Stimulated activated naive CD4-positive, alpha-beta T cell (primary cell): ENCODE measurements at places on chromosomes 7 and 10.

GRCh38 chr7:125547505-125547904, 617.9 kb upstream of the POT1 start:
- no peak for DNase-seq

GRCh38 chr10:129761981-129762956, 201.8 kb downstream of the EBF3 start:
- no peak for DNase-seq

DNA sequence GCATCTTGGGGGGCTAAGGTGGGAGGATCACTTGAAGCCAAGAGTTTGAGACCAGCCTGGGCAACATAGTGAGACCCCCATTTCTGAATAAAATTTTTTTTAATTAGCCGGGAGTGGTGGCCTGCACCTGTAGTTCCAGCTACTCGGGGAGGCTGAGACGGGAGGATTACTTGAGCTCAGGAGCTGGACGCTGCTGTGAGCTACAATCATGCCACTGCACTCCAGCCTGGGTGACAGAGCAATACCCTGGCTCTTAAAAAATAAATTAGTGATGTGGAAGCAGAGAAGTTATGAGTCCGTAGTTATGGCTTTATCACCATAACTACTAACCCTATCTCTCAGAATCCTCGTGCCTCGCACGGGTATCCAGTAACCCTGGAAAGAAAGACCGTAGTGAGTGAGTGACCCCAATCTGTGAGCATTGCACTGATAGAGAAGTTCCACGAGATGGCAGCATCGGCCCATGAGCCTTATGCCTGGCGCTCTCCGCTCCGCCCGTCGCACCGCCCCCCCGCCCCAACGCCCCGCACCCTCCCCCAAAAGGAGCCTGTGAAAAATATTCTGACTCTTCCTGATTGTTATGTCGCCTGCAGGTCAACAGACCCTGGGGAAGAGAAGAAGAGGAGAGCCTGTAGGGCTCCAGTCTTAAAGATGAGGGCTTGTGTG, 4.9 kb upstream of the SLC29A3 start:
- no peak for DNase-seq

DNA sequence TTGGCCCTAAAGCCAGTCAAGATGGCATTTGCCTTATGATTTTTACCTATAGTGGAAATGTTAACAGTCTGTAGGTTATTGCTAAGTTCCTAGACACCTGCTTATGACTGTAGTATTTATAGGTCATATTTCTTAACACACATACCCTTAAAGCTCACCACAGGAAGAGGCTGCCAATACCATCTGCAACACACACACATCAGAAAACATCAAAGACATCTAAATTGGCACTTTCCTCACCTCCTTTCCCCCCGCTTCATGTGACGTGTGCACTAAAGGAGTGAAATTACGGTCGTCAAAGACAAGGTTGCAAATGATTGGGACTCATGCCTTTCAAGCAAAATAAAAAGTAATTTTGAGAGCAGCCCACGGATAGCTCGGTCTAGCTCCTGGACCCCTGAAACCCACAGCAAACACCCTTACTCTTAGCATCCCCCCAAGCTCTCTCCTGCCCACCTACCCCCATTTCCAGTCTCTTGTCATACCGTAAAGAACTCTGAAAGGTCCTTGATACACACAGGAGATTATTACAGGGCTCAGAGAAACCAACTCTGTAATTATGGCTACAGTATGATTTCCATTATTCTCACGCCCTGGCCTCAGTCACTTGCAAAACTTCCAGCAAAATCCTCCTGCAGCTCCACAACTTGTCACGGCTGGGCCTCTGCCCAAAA, 90.5 kb downstream of the PLXNA4 start:
- DNase-seq, result peak; percentile 83

GRCh38 chr10:4527281-4527970, 298.6 kb upstream of the AKR1E2 start:
- DNase-seq, result no peak

DNA sequence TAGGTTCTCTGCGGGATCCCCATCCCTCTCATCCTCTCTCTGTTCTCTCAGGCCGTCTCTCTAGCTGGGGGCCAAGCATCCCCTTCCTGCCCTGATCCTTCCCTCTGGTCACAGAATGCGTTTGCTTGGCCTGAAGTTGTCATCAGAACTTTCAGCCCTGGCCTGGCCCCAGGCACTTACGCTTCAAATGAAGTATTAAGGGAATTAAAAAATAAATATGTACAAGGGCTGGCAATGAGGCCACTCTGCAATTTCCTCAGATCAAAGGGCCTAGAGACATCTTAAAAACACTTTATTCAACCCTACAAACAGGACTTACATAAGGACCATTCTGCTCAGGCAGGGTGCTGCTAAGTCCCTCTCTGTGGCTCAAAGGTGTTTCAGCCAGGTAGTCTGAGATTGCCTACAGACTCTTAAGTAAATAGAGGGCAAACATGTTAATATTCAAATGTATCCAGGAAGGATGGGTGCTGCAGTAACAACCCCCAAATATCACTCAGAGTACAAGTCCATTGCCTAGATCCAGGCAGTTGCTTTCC, 16.0 kb downstream of the SFTPD start:
- DNase-seq, result no peak

- DNase-seq, result no peak
These were observed 77.9 kb downstream of the HECTD2 start for GRCh38 chr10:91487911-91488582.

DNA sequence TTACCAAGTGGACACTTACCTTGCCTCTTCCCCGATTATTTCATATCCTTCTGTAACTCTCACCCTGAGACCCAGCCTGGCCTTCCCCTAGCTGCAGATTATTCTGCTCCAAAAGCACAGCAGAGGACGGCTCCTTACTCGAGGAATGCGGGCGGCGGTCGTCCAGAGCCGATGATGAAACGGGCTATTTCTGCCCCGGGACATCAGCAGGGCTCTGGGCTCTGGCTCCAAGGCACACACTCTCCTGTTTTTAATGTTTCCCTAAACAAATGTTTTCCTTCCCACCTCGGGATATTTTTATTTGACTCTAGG, 343 bp upstream of the C10orf71 start:
- DNase-seq, result no peak

DNA sequence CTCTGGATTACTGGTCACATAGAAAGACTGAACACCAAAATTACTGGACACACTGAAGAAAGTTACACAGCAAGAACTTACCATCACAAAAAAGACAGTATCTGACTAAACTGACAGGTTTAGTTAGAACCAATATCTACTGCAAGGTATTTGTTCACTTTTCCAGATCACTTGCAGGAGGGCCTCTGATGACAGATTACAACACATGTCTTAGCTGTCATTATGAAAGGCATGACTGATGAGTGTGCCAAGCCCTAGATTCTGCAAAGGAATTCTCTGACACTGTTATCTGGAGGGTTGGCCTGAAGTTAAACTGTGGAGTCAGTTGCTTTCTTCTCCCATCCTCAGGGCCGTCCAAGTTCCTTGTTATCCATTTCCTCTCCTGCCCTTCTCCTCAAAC, 242.7 kb downstream of the KIF20B start:
- DNase-seq, result no peak

DNA sequence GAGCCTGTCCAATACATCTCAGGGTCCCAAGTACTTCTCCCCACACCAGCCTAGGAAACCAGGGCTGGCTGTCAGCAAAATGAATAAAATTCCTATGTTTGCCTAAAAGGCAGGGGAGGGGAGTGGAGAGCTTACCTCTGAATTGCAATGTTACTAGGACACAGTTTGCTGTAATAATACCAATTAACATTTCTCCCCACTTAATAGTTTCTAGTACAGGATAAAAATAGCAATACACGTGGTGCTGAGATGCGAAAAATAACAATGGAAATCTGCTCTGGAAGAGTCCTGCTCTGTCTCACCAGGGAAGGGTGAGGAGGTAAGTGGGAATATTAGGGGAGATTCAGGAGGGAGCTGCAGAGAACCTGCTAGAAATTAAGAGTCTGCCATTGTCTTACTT, 112.3 kb downstream of the PLXNA4 start:
- DNase-seq, result no peak

- no peak for DNase-seq
These were observed 145.0 kb downstream of the C7orf25 start for GRCh38 chr7:42766782-42767423.

DNA sequence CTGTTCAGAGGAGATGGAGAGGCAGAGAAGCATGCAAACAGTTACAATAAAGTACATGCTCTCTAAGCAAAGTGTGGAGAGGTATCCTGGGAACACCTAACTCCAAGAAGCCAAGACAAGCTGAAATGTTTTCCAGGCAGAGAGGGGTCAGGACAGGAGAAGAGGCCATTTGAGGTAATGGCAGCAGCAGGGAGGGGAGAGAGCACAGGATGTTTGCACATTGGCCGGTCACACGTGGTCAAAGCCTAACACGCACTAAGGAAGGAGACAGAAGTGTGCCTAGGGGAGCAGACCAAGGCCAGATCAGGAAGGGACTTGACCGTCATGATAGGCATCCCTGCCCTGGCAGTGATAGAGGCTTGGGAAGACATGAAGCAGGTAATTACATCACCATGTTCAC, 101.5 kb downstream of the CTTNBP2 start:
- DNase-seq, result no peak

DNA sequence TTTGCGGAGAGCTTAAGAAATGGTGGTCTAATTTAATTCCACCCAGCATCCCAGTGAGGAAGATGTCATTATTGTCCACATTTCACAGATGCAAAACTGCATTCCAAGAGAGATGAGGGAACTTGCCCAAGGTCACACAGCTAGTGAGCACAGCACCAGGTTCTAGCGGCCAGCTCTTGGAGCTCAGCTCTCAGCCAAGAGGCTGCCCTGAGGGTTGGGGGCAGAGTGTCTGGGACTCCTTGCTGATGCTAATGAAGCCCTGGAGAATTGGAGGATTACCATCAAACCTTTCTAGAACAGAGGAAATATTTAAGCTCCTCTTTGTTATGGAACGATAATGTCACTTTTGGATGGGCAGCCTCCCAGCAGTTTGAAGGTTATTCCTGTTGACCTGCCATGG, 48.0 kb downstream of the PLPP4 start:
- DNase-seq, result no peak

DNA sequence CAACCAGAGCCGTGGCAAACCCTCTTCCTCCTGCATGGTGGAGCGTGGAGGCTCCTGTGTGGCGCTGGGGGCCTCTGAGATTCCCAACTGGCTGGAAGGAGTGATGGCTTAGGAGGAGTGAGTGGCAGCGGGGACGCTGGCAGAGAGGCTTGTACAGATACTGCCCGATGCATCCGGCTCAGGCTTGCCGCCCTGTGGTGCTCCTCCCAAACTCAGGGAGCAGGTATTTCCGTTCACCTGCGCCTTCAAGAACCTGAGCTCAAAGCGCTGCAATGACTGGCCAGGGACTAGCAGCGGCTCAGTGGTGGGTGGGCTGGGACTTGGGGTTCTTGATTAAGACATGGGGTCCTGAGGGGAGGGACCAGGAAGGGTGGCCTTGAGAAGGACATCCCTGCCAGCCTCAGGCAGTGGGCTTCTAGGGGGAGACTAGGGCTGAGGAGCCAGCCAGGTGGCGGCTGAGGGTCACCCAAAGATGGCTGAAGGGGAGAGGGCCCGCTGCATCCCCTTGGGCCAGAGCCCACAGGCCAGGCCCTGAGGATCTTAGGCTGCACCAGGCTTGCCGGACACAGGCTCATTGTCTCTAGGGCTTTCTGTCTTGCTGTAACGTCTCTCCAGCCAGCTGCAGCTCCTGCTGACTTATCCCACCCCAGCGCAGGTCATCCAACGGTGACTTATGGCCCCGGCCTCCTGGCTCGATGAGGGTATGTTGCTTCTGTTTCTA, 3.2 kb downstream of the ZNF775 start:
- DNase-seq, result no peak

DNA sequence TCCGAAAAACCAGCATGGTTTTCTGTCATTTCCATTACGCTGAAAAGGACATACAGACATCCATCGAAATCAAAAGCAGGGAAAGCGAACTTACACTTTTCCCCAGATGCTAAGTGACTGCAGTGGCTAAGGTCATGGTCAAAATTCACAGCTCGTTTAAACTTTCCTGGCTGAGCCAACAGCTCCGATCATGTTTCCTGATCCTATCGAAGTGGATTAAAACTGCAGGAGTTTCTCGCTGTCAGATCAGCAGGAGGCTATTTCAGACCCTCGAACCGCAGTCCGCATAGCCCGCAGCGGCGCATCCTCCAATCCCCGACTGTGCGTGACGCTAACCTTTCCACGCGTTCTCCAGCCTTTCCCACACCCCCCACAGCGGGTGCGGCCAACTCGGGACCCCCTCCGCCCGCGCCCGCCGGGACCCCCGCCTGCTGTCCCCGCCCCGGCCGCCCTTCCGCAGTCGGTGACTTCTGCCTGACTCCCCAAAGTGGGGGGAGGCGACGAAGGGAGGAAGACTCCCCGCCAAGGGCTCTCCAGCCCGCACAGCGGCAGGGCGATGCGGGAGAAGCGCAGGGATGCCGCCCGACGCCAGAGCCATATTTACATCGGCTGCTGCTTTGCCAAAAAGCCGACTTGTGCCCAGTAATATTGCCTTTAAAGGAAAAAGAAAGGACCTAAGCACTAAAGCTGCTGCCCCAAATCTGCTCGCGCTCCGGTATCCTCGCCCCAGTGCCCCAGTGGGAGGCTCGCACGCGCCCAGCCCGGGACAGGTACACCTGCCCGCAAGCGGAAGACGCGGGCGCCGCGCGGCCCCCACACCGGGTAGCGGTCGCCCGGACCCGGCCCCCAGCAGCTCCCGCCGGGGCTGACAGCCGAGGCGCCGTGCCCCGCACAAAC, 1.2 kb downstream of the PIP4K2A start:
- peak; percentile 31 for DNase-seq

- no peak for DNase-seq
These were observed 141.9 kb upstream of the RHEB start for GRCh38 chr7:151661587-151661986.

- DNase-seq, result no peak
These were observed 821.3 kb downstream of the LRMDA start for GRCh38 chr10:76252733-76253132.

DNA sequence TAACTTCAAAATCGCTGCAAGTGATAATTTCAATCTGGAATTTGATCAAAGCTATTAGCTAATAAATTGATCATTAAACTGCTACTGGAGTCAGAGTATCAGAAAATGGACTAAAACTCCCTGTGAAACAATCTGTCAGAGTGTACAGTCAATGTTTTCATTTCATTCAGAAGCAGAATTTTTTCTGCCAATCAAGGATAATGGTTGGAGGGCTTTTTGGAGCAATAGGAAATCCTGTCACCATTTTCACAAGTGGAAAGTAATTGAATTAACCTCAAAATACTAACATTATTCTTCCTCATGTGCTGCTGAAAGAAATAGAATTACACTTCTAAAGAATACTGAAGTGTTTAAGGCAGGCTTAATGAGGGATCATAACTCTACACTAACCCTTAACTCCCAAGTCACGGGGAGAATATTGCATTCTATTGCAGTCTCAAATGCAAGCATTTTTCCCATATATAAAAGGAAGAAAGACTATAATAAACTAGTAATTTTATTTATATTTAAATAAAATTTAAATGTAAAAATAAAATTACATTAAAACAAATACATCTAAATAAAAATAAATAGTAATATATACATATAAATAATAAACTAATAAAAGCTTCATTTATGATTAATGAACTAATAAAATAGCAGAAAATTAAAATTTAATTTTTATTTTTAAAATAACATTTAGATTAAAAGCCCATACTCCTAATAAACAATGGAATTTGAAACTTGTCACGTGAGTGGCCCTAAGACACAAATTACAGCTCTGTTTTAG, 67.1 kb downstream of the SEMA3E start:
- DNase-seq, result no peak

- DNase-seq, result no peak
These were observed 36.8 kb downstream of the KIFBP start for GRCh38 chr10:69025370-69025896.
